ENCODE measurements at places on chromosomes 5 and 9. TPM values are rescaled to one million over a fixed set of nuclear protein-coding genes. Genes with fewer than 3 reads are reported as not detected.

DNA sequence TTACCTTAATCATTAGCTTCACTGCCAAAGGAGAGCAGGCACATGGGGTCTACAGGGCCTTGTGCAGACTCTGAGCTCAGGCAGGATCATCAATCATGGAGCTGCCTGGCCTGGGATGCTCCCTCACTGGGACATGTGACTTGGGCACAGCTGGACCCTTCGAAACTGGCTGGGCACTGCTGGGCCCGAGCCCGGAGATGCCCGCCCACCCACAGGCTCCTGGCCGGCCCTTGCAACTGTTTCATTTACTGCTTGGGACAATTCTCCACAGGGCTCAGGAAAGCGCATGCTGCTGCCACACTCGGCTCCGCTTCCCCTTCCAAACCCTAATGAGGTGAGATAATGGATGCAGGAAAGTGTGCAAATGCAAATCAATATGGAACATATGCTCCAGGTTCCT, 387.5 kb downstream of the TRIM36 start:
- DNase-seq, result no peak

- no peak for DNase-seq
Observed at GRCh38 chr9:4832786-4833579, 40.2 kb downstream of the RCL1 start.

Gene LVRN
- polyA plus RNA-seq, result 1.0 TPM

GRCh38 chr5:1476967-1477310, 31.7 kb upstream of the SLC6A3 start:
- DNase-seq, result no peak

DNA sequence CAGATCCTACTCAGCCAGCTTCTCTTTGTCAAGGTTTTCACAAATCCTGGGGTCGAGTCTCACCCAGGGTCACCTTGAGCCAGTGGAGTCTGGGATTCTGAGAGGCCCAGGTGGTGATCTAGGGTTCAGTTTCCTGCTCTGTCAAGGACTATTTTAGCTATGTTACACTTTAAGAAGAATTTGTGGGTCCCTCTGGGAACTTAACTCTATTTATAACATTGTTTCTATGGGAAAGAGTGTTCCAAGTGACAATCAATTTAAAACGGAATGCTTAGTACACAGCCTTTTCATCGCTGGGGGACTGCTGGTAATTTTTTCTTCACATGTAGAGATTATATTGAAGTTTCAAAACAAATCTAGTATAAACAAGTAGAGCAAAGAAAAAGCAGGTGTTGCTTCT, 26.9 kb upstream of the TMEM252 start:
- DNase-seq, result no peak

- DNase-seq, result no peak
Observed at GRCh38 chr5:136062366-136063274, 33.8 kb downstream of the TGFBI start.
